ENCODE measurements at places on chromosomes 1 and 21. TPM values are rescaled to one million over a fixed set of nuclear protein-coding genes. Genes with fewer than 3 reads are reported as not detected.

DNA sequence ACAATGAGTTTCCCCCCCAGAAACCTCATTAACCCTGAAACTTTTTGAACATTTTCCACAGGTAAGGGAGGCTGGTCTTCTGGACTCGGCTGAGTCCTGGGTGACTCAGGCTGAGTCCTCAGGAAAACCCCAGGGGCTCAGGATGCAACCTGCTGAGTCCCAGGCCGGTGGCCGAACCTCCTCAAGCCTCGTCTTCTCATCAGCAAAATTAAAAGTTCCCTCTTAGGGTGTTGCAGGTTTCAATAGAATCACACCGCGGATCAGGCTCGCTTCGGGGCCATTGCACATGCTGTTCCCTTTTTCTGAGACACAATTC is 35.0 kb upstream of the GRHL3 start:
- no peak for DNase-seq

DNA sequence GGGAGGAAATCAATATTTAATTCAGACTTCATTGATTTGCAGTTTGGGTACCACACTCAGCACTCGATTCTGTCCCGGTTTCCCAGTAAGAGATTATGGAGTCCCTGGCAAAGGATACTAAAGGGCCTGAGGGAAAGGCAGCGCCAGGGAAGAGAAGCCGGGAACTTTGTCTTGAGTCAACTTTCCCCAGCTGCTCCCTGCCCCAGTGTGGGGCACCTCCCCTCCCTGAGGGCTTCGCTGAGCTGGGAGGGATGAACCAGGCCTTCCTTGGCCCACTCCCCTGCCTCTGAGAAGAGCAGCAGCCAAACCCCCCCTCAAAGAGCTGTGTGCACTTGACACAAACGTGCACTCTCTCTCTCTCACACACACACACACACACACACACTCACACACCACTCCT is 32.6 kb downstream of the OPTC start:
- DNase-seq: no peak

DNA sequence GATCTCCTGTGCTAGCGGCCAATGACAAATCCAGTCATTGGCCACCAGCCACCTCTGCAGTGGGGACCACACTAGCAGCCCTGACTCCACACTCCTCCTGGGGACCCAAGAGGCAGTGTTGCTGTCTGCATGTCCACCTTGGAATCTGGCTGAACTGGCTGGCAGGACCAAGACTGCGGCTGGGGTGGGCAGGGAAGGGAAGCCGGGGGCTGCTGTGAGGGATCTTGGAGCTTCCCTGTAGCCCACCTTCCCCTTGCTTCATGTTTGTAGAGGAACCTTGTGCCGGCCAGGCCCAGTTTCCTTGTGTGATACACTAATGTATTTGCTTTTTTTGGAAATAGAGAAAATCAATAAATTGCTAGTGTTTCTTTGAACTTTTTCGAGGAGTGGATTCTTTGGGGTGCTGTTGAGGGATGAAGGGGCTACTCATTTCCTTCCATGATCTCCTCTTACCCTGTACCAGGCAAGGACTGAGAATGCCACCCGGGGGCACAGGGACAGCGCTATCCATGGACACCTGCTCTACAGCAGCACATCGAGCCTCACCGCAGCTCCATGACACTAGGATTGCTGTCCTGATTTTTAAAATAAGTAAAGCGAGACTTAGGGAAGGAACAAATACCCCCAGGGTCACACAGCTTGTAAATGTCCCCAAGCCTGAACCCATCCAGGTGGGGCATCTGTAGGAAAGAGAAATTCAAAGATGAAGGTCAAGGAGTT is 44.7 kb downstream of the TNNT2 start:
- DNase-seq: no peak

DNA sequence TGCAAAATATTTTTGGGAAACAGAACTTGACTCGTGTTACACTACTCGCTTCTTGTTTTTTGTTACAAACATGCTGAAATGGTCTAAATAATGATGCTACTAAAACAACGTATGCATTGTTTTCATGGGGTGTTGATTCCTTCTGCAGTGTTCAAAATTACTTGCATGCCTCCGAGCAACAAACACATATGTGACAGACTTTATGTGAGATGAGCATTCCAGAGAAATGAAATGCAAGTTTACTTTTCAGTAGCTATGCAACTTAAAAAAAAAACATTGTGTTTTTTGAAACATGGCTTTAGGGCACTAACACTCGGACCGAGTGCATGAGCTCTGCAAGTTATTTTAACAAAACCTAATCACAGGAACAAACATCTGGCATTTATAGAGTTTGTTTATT is 84.8 kb downstream of the CAMTA1 start:
- no peak for DNase-seq

Gene COL24A1
- not detected for total RNA-seq

Gene OR14K1
- not detected for total RNA-seq

All from activated CD4-positive, alpha-beta memory T cell treated with anti-CD3 and anti-CD28 coated beads for 36 hours (primary cell).